ENCODE measurements at places on chromosomes 5 and 9.

- DNase-seq: no peak
Measured at GRCh38 chr5:24272741-24273140, 372.0 kb downstream of the CDH10 start.

DNA sequence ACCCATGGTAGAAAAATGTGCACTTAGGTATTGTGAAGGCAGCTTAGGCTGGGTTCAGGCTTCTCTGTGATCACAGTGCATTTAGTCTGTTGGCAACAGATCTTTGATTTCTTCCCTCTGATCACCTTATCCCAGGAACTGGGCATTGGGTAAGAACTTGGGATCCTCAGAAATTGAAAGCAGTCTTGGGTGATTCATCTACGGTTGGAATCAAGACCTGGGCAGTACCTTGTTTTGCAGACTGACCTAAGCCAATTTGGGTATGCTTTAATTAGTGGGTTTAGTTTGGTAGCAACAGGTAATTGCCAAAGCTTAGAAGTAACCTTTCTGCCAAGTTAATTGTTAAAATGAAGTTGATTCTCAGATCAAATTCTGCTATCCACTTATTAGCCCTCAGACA is 17.8 kb downstream of the ENTREP1 start:
- no peak for DNase-seq

- no peak for DNase-seq
Measured at GRCh38 chr5:107968998-107969397, 298.3 kb upstream of the EFNA5 start.

GRCh38 chr5:143261748-143262392 is 141.6 kb downstream of the NR3C1 start:
- DNase-seq: no peak

DNA sequence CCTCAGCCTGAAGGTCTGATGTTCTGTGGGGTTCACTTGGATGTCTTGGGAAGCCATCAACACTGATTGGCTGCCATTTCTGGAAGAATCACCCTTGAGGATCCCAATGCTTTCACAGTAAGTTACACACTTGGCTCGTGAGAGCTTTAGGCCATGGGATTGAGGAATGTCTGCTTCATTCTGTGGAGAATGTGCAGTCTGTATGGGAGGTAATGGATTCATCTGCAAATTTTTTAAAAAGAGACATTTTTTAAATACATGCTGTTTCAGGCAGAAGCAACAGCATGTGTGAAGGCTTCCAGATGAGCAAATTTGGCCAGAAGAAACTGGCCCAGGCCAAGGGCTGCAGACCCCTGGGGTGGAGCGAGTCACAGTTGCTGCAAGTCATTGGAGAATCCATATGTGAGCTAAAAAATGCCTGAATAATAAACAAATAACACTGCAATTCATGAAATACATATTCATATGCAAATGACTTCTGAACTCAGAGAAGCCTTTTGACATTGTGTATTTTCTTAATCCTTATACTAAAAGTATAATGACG is 146.3 kb upstream of the RASEF start:
- DNase-seq: no peak

GRCh38 chr5:31993165-31993961 is 180.8 kb downstream of the GOLPH3 start:
- no peak for DNase-seq

DNA sequence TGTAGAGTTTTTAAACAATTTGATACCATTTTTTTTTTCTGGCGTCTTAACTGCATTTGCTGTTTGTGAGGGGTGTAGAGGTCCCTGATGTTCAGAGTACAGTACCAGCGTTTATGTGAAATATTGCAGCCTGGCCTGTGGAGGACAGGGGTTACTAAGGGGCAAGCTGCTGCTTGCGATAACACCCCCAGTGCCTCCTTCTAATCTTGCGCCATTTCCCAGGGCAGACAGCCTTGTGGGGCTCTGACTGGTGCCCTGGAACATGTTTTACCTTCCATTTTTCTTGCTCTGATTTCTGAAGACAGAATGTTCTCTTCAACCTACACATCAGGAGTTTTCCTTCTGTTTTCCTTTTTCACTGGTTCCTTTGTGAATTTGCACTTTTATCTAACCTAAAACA is 142.9 kb downstream of the DOCK8 start:
- DNase-seq: no peak

All from thoracic aorta (tissue), 2 donors.